ENCODE measurements at places on chromosomes 6 and 20.

- peak; percentile 56 for DNase-seq
These were observed 156.9 kb downstream of the VEGFA start for GRCh38 chr6:43926634-43927531.

- no peak for DNase-seq
These were observed 37.4 kb upstream of the BCAS1 start for GRCh38 chr20:54107600-54108325.

- no peak for DNase-seq
These were observed 26.6 kb upstream of the TGM2 start for GRCh38 chr20:38191654-38192053.

- DNase-seq, result no peak
These were observed 51.1 kb upstream of the SLC24A3 start for GRCh38 chr20:19161336-19161735.

DNA sequence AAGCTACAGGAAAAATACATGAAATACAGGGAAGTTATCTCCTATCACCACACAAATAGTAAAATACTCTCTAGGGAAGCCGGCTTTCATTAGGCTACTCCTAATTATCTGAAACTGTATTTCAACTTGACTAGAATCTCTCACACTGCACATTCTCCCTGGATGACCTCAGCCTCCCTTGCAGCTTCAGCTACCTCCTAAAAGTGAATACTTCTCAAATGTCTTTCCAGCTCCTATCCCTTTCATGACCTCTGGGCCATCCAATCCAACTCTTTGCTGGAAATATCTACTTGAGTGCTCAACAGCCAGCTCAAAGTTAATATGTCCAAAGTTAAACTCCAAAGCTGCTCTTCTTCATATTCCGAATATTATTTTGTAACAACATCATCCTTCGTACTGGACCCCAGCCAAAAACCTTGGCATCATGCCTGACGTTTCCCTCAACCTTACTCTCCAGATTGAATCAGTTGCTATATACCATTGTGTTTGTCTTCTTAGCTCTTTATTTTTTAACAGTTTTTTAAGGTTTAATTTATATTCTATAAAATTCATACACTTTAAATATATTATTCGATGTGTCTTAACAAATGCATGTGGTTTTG, 29.4 kb upstream of the KIF6 start:
- no peak for DNase-seq

GRCh38 chr20:48631114-48632016, 196.4 kb downstream of the PREX1 start:
- no peak for DNase-seq

- DNase-seq, result no peak
These were observed 136.8 kb downstream of the OLIG3 start for GRCh38 chr6:137357263-137357947.

- DNase-seq, result no peak
These were observed 74.7 kb downstream of the SESN1 start for GRCh38 chr6:109019911-109020310.

GRCh38 chr6:34774967-34775366, 16.9 kb upstream of the BLTP3A start:
- DNase-seq, result no peak

DNA sequence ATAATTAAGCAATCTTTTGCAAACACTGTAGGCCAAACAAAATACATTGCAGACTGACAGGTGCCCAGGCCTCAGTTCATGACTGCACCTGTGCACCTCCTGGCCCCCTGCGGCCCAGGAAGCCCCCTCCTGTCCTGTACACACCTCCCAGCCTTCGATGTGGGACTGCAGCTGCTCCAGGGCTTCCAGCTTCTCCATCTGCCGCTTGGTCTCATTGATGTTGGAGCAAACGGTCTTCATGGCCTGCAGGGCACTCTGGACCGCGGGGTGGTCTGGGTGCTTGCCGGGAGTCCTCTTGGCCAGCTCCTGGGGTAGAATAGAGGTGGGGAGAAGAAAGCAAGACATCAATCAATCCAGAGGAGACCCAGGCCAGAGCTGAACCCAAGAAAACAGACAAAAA, 119.7 kb downstream of the PREX1 start:
- DNase-seq, result no peak

GRCh38 chr6:127641905-127642304, 64.9 kb downstream of the C6orf58 start:
- DNase-seq, result no peak

DNA sequence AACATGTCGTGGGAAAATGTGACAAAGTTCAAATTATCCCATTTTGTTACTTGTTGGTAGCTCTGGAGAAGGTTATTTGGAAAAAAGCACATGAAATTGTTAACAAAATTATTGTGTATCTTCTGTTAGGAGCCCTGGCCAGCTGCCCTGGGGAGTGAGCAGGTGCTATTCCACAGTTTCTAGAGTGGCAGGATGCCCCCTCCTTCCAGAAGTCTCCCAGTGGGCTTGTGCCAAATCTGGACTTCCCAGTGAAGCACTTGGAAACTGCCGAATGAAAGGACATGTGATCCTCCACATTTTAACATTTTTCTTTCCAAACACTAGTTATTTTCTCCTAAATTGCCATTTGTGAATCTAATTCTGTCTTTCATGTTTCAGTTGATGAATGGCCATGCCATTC, 66.9 kb upstream of the CLDN20 start:
- DNase-seq, result no peak

DNA sequence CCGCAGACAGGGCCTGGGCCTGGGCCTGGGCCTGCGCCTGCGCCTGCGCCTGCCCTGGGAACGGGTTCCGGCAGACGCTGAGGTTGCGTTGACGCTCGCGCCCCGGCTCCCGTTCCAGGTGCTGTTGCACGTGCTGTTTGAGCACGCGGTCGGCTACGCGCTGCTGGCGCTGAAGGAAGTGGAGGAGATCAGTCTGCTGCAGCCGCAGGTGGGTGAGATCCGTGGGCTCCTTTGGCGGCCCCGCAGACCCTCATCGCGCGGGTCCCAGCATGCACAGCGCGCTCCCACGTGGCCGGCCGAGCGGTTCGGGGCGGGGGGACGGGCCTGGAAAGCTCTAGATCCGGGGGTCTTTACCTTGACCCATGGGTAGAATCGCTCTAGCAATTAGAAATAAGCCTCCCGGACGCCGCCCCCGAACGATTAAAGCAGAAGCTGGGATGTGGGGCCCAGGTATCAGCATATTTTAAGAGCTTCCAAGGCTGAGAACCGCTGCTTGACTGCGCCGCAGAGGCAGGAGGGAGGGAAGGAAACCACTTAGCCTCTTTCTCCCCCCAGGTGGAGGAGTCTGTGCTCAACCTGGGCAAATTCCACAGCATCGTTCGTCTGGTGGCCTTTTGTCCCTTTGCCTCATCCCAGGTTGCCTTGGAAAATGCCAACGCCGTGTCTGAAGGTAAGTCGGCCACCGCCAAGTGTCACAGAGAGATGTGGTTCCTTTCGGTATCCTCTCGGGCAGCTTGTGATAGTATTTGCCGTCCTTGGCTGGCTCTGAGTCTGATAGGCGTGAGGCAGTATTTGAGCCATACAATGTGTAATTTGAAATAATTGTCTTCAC, 508 bp downstream of the NOP56 start:
- DNase-seq, result peak; percentile 75

- DNase-seq, result peak; percentile 2
These were observed 17.6 kb downstream of the GHRH start for GRCh38 chr20:37243937-37244571.

GRCh38 chr6:20069021-20069522, 143.2 kb downstream of the MBOAT1 start:
- no peak for DNase-seq

- no peak for DNase-seq
These were observed 217.8 kb upstream of the CCN2 start for GRCh38 chr6:132168961-132169360.

DNA sequence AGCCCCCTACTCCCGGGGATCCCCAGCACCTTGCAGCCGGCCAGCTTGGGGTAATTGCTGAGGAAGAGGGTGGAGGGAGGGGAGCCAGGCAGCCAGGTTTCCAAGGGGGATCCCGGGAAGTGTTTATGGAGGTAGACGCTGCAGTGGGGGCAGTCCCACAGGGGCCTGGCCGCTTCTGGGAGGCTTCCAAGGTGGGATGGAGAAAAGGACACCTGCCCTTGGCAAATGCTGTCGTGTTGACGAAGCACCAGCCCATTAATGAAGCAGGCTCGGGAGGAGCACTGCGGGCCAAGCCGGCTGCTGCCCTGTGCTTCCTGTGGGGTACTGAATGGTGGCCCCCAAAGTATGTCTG, 82.4 kb downstream of the TMEM242 start:
- peak; percentile 69 for DNase-seq

DNA sequence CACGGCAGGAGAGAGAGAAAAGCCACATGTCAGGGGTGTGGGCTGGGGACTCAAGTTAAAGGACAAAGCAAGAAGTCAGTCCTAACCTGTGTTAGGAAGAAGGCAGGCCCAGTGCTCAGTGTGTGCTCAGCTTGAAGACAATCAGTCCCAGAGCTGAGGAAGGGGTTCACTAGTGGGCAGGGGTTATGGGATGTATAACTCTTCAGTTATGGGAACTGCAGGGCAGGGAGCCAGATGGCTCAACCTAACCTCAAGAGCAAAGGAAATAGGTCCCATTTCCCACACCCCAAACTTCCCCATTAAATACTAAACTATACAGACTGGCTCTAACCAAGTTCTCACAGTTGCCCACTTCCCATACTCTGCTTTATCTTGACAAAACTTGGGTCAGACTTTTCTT, 7.4 kb upstream of the SSTR4 start:
- no peak for DNase-seq

- no peak for DNase-seq
These were observed 146.7 kb upstream of the CST7 start for GRCh38 chr20:24802286-24802820.

DNA sequence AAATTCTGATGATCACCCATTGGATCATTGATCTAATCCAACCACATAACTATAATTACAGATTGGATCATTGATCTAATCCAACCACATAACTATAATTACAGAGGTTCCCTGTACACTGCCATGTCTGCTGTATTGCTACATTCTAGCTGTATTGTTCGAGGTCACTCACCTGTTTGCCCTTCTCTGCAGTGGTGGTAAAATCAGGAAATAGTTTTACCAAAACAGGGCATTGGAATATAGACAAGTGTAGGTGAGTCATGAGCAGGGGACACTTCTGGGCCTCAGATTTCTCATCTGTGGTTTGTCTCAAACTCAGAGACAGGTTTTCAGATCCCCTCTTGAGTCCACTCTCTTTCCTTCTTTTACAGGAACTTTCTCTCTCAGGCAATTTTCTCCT, 9.0 kb upstream of the AFDN start:
- DNase-seq, result peak; percentile 42

DNA sequence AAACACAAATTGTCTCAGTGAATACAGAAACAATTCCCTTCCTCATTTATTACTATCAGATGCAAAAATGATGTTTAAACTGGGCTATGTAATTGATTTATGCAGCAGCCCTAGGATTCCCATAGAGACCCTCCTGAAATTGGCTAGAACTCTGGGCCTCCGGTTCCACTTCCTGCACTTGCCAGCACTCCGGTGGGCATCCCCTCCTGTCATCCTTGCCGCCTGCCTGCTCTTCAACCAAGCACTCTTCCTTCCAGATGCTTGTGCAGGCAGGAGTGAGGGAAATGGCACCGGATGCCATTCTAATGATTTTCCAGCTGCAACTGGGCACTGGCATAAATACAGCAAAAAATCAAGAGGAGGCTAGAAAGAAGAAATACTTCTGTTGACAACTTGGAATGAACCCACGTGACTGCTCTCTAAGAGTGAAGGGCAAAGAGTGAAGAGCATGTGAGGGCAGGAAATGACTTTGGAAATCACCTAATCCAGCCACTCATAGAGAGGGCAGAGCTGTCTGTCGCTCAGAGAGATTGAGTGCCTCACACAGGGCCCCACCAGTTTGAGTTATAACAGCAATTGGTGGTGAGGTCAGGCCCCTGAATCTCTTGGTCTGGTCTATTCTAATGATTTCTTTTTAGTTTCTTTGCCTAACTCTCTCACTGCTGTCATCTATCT, 3.7 kb upstream of the NEDD9 start:
- peak; percentile 20 for DNase-seq

GRCh38 chr6:39879535-39879934, 54.7 kb downstream of the MOCS1 start:
- DNase-seq, result no peak

- DNase-seq, result no peak
These were observed 228.6 kb downstream of the ADGB start for GRCh38 chr6:146827216-146827928.

GRCh38 chr6:83884523-83884922, 25.0 kb downstream of the CYB5R4 start:
- peak; percentile 71 for DNase-seq

DNA sequence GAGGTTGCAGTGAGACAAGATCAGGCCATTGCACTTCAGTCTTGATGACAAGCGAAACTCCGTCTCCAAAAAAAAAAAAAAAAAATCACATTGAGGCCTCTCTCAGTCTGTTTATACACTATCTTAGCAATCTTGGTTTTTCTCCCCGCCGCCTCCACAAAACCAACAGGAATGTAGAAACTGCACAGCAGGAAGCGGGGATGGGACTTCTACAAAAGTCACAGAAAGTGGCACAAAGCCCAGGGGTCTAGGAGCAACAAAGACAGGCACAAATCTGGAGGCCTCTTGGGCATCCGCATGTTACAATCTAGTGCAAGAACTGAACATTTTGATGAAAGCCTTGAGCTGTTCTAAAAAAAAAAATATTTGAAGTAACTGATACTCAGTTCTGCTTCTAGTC, 48.6 kb downstream of the KDM1B start:
- DNase-seq, result no peak

GRCh38 chr6:14542670-14543366, 425.2 kb downstream of the CD83 start:
- DNase-seq, result no peak

GRCh38 chr20:45970646-45971424, 1.2 kb downstream of the ZNF335 start:
- DNase-seq, result no peak

DNA sequence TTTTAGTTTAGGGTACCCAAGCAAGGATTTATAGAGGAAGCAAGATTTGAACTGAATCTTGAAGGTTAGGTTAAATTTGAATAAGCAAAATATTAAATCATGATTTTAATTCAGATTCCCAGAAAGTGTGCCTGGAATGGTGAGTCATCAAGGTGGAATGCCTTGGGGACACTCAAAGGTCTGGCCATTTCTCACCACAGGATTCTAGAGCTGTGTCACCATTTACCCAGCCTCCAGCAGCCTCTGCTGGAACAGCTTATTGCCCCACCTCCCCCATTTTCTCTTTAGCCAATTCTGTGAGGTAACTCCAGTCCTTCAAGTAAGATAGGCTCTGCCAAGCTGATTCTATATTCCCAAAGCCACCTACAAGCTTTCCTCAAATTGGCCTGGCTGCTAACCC, 181.4 kb downstream of the SIM1 start:
- DNase-seq, result no peak

GRCh38 chr6:102204351-102204750, 810.8 kb downstream of the GRIK2 start:
- DNase-seq, result no peak

DNA sequence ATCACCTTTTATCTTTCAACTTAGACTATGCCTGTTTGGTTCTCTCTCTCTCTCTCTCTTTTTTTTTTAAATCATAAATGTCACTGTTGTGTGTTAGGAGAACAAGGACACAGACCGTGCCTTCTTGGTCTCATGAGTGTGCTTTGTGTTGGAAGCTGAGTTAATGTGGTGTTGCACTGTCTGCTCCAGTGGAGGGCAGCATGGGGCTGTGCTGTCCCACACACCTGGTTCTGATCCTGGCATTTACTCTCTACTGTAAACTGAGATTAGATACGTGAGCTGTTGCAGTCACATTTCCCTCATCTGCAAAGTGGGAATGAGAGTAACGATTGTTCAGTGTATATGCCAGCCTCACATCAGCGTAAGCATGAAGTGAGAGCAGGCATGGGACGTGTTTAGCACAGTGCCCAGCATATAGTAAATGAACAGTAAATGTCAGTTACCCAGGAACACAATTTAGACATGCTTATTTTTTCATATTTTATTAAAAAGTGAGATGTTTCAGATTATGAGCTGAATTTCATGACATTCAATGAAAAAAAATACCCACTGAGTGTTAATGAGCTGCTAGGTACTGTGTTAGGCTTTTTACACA, 161.1 kb downstream of the FARS2 start:
- peak; percentile 89 for DNase-seq

Data from NCI-H2029 (cell line).